Astrocyte of the hippocampus (primary cell): ENCODE measurements at places on chromosomes 5 and 9.

DNA sequence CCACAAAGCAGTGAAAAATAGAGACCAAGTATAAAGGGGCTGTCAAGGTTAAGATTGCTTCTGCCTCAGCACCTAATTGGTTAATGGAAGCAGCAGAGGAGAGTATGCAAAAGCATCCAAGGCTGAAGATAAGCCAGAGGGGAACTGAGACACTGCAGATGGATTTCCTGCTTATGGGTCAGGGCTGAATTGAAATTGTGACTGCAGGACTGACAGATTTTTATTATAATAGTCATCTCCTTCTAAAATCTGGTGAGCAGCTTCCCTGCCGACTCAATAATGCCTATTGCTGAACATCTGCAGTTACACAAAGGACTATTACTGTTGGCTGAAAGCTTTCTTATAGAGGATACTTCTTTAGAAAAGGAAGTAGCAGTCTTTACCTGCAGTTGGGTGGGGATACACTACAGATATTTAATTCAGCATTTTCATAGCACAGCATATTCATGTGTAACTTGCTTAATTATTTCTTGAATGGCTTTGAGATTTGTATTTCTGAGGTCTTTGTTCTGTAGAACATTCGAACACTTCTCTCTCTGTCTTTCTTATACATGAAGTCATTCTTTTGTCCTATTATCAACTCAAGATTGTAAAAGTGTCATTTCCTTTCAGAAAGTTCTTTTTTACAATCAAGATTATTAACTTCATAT lies 363.0 kb upstream of the RIOK2 start:
- no peak for DNase-seq

GRCh38 chr5:149210225-149210624 lies 61.4 kb upstream of the AFAP1L1 start:
- peak; percentile 69 for DNase-seq

GRCh38 chr9:137721479-137721878 lies 102.7 kb downstream of the EHMT1 start:
- no peak for DNase-seq

DNA sequence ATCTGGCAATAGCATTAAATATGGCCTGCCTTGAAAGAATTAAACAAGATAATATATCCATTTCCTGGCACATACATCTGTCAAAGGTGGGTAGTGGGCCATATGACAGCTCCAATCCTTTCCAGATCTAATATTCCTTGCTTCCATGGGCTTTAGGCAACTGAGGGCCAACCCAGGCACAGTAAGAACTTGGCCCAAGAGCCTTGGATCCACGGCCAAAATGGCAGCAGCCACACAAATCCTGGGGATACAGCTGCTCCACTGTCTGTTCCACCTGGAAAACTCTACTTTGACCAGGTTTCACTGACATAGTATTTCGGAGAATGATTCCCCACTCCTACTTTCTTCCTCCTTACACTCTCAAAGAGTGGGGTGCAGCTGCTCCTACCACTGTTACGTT lies 13.3 kb downstream of the HAVCR1 start:
- DNase-seq = no peak

GRCh38 chr9:221989-222776 lies 7.5 kb downstream of the DOCK8 start:
- no peak for DNase-seq

GRCh38 chr5:66143473-66144073 lies 527 bp upstream of the SREK1 start:
- peak; percentile 9 for DNase-seq

DNA sequence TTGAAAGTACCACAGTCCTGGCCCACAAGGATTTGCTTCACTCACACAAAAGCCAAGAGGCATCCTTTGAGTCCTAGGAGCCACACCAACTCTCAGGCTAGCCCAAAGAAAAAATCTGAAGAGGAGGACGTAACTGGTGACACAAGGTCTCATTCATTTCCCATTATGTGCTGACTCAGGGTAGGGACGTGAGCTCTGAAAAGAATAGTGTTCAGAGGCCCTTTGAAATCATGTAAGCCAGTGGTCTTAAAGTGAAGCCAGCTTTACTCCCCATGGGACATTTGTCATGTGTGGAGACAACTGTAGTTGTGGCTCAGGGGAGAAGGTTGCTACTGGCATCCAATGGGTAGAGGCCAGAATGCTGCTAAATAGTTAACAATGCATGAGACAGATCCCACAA lies 332.4 kb downstream of the KCTD16 start:
- DNase-seq = no peak

DNA sequence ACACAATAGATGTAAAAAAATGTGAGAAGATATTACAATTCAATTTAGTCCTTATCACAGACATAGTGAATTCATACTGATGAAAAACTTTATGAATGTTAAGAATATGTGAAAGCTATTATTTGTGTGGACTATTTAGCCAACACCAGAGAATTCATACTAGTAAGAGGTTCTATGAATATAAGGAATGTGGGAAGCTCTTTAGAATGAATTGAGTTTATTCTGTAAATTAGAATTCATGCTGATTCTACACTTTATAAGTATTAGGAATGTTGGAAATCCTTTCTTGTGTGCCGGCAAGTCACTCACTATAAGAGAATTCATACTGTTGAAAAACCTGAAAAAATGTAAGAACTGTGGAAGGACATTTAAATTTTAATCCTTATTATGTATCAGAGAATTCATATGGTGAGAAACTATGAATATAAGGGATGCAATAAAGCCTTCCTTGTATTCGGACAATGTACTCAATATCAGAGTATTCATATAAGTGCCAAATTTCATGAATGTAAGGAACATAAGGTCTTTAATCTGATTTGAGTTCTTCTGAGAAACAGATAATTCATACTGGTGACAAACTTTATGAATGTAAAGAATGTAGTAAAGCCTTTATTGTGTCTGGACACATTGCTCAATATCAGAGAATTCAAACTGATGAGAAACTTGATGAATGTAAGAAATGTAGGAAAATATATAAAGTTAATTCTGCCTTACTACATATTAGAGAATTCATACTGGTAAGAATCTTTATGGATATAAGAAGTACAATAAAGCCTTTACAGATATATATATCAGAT lies 21.6 kb upstream of the PCDHA1 start:
- DNase-seq = no peak
